WERI-Rb-1 (cell line): ENCODE measurements at places on chromosomes 11 and 22.

DNA sequence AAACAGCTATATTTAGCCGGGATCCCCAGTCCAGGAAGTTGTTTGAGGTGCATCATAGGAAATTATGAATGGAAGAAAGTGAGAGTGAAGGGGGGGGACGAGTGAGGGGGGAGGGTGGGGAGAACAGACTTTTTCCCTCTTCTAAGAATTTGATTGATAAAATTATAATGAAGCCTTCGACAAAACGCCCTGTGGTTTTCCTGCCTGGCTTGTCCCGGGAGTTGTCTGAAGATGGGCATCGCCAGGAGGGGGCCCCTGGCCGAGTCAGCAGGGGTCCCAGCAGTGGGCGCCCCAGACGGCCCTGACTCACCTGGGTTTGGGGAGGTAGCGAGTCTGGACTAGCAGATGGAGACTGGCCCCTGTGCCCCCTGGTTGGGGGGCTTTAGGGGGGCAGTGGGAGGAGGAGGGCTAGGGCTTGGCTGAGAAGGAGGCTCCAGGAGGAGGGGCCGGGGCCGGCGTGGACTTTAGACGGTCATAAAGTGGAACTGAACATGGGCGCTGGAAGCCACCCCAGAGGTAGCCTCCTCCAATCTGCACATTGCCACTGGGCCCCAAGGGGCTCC, 336 bp upstream of the LIF start:
- DNase-seq, result no peak

GRCh38 chr11:116611998-116612620, 160.7 kb downstream of the BUD13 start:
- DNase-seq, result peak; percentile 4

DNA sequence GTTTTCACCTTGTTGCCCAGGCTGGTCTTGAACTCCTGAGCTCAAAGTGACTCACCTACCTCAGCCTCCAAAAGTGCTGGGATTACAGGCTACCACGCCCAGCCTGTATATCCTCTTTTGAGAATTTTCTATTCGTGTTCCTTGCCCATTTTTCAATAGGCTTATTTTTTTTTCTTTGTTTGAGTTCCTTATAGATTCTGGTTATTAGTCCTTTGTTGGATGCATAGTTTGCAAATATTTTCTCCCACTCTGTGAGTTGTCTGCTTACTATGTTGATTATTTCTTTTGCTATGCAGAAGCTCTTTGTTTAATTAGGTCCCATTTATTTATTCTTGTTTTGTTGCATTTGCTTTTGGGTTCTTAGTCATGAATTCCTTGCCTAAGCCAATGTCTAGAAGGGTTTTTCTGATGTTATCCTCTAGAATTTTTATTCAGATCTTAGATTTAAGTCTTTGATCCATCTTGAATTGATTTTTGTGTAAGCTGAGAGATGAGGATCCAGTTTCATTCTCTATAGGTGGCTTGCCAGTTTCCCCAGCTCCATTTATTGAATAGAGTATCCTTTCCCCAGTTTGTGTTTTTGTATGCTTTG, 17.7 kb upstream of the ZBED5 start:
- no peak for DNase-seq

- no peak for DNase-seq
Measured at GRCh38 chr11:100612766-100613165, 74.3 kb upstream of the ARHGAP42 start.

GRCh38 chr11:27698872-27699241, 1.4 kb downstream of the BDNF start:
- DNase-seq, result peak; percentile 85

DNA sequence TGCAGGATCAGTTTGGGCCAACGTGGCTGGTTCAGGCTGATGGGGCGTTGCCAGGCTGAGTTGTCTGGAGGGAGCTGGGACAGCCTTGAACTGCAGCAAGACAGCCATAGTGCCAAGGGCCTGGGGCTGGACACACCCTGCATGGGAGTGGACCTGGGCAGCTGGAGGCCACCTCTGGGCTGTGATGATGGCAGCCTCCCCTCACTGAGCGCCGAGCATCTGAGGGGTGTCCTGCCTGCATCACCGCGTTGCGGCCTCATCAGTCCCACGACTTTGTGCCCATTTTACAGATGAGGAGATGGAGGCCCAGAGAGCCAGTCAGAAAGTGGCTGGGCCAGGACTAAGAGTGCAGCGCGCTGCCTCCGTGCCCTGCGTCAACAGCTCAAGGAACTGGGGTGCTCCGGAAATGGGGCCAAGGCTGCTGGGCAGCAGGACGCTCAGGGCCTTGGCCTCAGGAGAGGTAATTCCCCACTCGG, 590 bp upstream of the TSPO start:
- no peak for DNase-seq

- DNase-seq, result no peak
Measured at GRCh38 chr11:69290806-69291205, 3.1 kb upstream of the MYEOV start.

DNA sequence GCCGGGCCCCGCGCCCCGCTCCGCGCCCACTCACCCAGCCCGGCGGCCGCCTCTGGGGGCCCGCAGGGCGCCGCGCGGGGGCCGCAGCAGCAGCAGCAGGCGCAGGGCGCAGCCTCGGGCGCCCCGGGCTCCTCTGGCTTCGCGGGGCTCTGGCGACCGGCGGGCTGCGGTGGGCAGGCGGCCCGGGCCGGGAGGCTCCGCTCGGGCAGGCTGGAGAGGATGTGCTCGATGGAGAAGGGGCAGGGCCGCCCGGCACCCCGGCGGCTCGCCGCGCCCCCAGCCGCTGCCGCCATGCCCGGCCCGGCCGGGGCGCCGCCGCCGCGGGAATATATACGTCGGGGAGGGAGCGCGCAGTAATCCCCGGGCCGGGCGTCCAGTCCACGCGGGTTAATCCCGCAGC, at the start of gene GSC2:
GSC2 (minus strand) TSS at position 302 of the 400 bp plus-strand sequence; CDS start at position 293, 9 bp downstream.
- no peak for DNase-seq

DNA sequence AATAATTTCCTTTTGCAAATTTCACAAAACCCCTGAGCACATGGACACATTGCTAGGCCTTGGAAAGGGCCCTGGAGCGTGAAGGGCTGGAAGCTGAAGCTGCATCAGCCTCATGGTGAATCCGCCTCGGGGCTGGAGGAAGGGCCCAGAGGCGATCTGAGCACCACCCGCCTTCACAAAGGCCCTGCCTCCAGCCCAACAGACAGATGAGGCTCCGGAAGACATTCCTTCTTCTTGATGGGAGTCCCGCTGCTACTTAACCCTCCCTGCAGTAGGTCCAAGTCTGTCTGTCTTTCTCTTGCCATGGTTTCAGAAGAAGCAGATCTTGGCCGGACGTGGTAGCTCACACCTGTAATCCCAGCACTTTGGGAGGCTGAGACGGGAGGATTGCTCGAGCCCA, 16.5 kb downstream of the ARRB1 start:
- no peak for DNase-seq

DNA sequence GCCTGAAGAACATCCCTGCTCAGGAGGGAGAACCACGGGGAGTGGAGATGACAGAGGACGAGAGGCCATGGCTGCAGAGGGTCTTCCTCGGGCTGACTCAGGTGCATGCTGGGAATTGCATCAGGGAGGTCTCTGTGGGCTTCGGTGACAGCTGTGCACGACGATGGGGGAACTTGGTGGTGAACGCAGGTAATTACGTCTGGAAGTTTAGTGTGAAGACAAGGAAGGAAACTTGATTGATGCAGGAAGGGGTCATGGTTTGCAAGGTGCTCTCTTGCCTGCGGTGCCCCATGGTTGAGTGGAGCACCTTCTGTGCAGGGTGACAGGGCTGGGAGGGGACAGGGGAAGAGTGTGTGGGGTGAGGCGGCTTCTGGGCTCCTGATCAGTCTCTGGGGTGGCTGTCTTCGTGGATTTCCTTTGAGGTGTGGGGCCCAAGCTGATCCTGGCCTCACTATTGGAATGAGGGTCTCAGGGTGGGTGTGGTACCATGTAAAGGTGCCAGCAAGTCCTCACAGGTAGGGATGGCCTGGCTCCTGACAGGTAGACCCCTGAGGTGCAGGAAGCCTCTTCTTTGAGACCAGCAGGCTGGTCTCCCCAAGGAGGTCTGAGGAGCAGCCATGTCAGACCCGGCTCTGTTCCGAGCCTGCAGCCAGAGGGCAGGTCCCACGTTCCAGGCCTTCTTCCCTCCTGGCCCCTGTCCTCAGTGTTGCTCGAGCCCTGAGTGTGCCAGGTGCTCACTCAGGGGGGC, 1020.1 kb downstream of the TBC1D22A start:
- no peak for DNase-seq

DNA sequence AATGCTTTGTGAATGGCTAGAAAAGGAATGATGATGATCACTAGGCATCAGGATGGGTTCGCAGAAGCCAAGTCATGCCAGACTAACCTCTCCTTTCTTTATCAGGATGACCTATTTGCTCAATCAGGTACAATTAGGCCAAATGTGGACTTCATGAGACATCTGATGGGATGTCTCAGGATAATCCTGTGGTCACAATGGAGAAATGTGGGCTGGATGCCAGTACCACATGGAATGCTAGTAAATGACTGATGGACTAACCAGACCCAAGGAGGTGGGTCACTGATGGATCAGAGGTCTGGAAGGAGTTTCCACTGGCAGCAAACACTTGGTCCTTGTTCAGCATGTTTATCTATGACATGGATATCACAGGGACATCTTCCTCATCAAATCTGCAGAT, 94.8 kb upstream of the PHOX2A start:
- DNase-seq, result no peak

DNA sequence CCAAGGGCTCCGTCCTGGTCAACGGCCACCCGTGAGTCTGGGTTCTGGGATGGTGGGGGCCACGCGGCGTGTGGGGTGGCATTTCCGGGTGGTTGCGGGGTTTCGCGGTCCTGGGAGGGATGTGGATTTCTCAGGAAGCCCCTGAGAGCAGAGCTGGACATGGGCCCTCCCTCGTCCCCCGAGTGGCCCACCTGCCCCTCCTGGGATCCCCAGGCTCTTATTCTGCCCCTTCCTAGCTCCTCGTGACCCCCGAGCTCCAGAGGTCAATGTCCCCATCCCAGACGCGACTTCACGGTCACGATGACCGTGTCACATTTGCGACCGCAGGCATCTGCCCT, 4.4 kb downstream of the MUC5AC start:
- no peak for DNase-seq

DNA sequence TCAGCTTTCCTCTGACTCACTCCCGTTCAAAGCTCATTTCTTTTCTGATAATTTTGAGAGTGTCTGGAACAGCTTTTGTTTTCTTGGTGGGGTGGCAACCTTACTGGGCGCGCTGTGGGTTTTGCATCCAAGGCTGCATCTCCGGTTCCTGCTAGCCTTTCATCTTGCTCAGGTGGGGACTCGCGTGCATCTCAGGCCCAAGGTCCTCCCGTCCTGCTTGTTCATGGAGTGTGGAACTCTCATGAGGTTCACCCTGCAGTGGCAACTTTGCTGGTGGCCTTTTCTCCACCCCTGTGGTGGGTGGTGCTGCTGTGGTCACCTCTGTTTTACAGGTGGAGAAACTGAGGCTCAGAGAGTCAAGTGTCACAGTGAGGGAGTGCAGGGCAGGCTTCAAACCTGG, 25.6 kb downstream of the MCM5 start:
- DNase-seq, result no peak

GRCh38 chr11:46597609-46598219, 3.9 kb upstream of the AMBRA1 start:
- no peak for DNase-seq

GRCh38 chr22:42156598-42156997, 26.0 kb upstream of the CYP2D6 start:
- no peak for DNase-seq

- DNase-seq, result no peak
Measured at GRCh38 chr11:93655047-93655446, 6.4 kb upstream of the CEP295 start.

GRCh38 chr11:98068251-98068650, 952.5 kb upstream of the CNTN5 start:
- no peak for DNase-seq

DNA sequence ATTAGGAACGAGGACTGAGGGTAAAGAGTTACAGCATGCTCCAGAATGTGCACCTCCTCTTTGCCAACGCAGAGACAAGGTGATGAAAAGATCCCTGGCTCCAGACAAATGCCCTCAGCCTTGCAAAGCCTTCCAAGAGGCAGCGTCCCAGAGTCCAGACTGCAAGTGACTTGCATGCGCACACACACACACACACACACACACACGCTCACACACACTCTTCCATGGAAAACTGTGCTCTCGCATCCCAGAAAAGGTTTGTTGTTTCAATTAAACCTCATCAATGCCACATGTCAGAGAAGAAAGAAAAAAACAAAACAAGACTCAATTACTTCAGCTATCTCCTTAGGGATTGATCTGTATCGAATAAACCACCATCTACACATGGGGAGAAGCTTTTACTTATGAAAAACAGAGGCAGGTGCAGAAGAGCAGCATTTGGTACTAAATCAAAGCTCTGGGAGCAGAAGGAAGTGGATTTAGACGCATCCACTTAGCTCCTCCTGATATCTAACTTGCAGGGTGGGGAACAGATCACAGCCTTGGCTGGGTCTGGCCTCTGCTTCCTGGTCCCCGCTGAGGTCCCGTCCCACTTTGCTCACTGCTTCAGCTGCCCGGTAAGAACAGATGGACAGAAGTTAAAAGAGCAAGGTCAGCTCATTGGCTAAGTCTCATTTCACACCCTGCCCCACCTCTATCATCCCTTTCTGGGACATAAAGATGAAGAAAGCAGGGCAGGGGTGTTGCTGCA, 249.8 kb upstream of the BLID start:
- peak; percentile 12 for DNase-seq

DNA sequence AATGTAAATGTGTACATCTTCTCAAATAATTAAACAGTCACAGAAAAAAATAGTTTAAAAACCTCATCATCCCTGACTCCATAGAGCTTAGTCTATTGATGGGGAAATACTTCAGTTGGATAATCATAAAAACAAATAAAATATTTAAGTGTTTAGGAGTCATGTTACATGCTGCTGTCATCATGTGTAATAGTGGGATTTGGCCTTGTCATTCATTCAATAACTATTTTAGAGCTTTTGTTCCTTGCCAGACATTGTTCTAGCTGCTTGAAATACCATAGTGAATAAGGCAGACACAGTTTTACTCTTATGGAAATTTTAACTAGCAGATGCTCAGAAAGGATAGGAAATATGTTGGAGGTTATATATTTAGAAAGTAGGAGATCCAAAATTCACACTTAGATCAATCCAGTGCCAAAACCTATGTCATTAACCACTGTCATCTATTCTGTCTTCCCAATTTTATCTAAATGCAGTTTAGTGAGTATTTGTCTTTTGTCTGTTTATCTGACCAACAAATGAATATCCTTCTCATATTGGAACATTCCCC, 324.7 kb downstream of the CASP12 start:
- no peak for DNase-seq

- no peak for DNase-seq
Measured at GRCh38 chr11:100182927-100183326, 504.2 kb upstream of the ARHGAP42 start.

GRCh38 chr11:64967375-64967774, 4.5 kb downstream of the MAJIN start:
- DNase-seq, result no peak

- DNase-seq, result no peak
Measured at GRCh38 chr11:19316434-19316833, 75.7 kb upstream of the E2F8 start.

DNA sequence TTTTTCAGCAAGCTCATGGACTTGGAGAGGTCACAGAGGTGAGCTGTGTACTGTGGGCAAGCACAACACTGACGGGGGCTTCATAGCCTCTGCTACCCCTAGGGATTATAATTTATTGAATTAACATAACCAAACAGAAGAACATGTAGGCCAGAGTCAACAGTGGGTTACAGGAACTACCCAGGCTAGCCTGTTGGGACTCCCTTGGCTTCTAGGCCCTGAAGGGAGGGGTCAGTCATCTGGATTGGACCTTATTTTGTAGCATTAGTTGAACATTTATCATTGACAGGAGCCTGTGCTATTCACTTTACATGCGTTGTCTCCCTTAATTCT, 56.9 kb downstream of the KREMEN1 start:
- no peak for DNase-seq
